ENCODE measurements at places on chromosomes 5 and 9. TPM values are rescaled to one million over a fixed set of nuclear protein-coding genes. Genes with fewer than 3 reads are reported as not detected.
A peak's percentile ranks its signal among the peaks of the same experiment; 100 is the strongest.

DNA sequence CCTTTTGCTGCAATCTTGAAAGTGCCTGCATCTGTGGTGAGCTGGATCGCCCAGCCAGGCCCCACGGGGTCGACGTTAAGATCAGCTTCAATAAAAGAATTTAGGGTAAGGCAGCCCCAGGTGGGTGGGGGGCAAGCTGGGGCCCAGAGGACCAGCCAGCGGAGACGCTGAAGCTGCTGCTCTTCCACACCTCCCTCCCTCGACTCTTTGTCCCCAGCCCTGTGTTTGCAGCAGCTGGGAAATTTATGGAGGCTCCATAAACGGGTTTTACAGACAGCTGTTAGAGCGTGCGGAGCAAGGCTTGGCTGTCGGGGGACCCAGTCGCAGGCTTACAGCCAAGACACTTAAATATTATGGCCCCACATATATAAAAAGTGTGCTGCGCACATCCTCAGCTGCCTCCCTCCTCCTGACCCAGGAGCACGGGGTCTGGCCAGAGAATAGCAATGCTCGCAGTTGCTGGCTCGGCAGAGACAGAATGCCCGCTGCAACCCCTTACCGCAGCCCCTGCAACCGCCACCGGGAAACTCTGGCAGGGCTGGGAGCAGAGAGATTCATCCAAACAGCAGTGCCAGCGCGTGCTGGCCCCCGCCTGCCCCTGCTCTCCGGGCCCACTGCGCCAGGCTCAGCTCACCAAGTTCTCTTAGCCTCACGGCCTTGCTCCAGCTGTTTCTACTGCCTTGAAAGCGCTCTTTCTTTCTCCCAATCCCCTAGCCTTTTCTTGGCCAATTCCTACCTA is 28.4 kb upstream of the MVB12B start:
- H3K27me3 ChIP-seq = peaks cover 9% of the 10 kb centered on the region
- no peaks in the 10 kb centered on the region for H3K36me3 ChIP-seq
- no peak overlapping the region for H3K27ac ChIP-seq
- no peaks in the 10 kb centered on the region for H3K4me1 ChIP-seq
- H3K4me3 ChIP-seq = no peak overlapping the region
- no peak for DNase-seq

- peak overlapping the region; percentile 62 for H3K27ac ChIP-seq
- peak overlapping the region; percentile 11 for H3K4me3 ChIP-seq
- peaks cover 27% of the 10 kb centered on the region for H3K36me3 ChIP-seq
- peak; percentile 60 for DNase-seq
- H3K4me1 ChIP-seq = peaks cover 57% of the 10 kb centered on the region
- no peaks in the 10 kb centered on the region for H3K27me3 ChIP-seq
These were observed 50.9 kb upstream of the SARDH start for GRCh38 chr9:133788819-133789717.

INSL6 gene
- total RNA-seq = not detected

DNA sequence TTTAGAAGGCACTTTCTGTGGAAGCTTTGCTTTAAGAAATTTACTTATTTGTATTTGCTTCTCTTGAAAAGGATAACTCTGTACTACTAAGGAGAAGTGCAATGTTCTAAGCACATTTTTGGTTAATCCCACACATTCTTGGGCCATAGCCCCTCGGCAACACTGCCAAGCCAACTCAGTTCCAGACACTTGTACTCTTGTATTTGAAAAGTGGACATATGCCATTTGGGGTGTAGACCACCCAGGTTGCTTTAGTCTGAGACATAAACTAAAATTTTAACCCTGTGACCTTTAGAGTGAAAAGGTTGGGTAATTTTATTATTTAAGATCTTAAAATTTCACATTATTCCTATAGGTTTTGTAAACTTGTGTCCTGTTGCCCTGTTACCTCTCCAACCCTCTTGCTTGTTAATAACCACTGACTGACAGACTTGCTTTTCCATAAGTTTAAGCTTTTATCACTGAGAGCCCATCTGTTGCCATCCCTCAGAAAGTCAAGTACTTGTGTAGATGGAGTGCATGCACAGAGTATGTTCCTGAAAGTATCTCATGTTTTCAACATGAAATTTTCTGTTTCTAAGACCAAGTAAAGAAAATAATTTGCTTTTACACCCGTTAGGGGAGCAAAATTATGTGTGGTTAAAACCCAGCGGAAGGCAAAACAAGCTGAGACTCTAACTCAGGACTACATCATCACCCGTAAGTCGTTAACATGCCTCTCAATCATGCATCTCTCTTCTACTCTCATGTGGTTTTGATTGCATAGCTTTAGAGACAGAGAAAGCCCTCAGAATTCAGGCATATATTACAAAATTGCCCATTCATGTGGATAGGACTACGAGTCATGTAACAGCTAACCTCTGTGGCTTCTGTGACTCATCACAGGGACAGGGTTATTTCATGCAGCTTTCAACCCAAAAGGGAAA is 117.3 kb downstream of the GDNF start:
- H3K36me3 ChIP-seq = peaks cover 37% of the 10 kb centered on the region
- DNase-seq = no peak
- no peaks in the 10 kb centered on the region for H3K27me3 ChIP-seq
- H3K4me3 ChIP-seq = no peak overlapping the region
- no peak overlapping the region for H3K27ac ChIP-seq

GRCh38 chr5:150576449-150576949 is 64.0 kb upstream of the SYNPO start:
- no peaks in the 10 kb centered on the region for H3K27me3 ChIP-seq
- no peaks in the 10 kb centered on the region for H3K36me3 ChIP-seq
- no peaks in the 10 kb centered on the region for H3K4me1 ChIP-seq
- DNase-seq = no peak

- no peaks in the 10 kb centered on the region for H3K36me3 ChIP-seq
- no peak overlapping the region for H3K4me3 ChIP-seq
- no peaks in the 10 kb centered on the region for H3K4me1 ChIP-seq
- no peak for DNase-seq
- H3K27me3 ChIP-seq = no peaks in the 10 kb centered on the region
- H3K27ac ChIP-seq = no peak overlapping the region
These were observed 101.0 kb upstream of the PIK3R1 start for GRCh38 chr5:68114378-68115040.

ZNF883 gene
- total RNA-seq = 0.89 TPM

DNA sequence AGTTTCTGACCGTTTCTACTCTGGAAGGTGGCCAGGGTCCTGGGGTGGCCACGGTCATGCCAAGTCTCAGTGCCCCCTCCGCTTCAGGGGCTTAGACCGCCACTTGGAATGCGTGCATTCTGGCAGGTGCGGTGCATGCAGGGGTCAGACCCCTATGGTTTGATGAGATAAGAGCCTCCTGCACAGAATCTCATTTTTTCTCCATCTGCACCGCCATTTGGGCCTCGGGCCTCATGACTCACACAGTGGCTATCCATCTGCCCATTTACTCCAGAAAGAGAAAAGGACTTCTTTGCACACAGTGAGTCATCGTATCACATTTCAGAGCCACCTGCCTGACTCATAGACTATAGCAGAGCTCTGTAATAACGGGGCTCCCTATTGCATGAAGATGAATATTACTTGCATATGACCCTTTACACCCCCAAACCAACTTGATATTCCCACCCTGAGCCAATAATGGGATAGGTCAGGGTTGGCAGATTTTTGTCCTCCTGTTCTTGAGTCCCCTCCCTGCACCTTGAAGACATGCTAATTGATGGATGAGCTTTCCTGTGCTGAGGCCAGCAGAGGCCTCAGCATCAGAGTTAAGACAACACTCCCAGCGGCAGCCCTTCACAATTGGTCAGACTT is 157.4 kb downstream of the NR3C1 start:
- H3K27ac ChIP-seq = no peak overlapping the region
- H3K36me3 ChIP-seq = no peaks in the 10 kb centered on the region
- H3K4me3 ChIP-seq = no peak overlapping the region

DNA sequence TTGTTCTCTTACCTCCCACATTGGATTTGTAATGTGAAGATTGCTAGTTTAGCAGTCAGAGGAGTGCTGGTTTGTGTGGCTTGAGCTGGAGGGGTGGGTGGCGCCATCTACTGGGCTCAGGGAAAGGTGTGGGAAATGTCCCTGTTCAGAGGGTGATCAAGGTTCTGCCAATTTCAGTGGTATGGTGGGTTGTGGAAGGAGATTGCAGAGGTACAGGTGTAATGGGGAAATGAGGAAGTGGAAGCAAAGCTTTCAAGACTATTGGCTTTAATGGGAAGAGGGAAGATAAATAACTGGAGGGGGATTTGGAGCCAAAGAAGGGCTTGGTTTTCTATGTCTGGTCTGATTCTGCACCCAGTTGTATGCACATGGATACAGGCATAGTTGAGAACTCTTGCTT is 76.4 kb downstream of the OSMR start:
- peak; percentile 67 for DNase-seq
- no peak overlapping the region for H3K27ac ChIP-seq
- H3K27me3 ChIP-seq = no peaks in the 10 kb centered on the region
- peaks cover 6% of the 10 kb centered on the region for H3K4me1 ChIP-seq

CA9 gene
- total RNA-seq = not detected

- no peak overlapping the region for H3K27ac ChIP-seq
- H3K27me3 ChIP-seq = no peaks in the 10 kb centered on the region
- no peaks in the 10 kb centered on the region for H3K4me1 ChIP-seq
These were observed 41.1 kb downstream of the ISOC1 start for GRCh38 chr5:129135633-129136032.

SLCO4C1 gene
- total RNA-seq = 29.5 TPM

Measured in lower lobe of right lung (tissue), 2 donors.